ENCODE measurements at places on chromosomes 6 and 20. TPM values are rescaled to one million over a fixed set of nuclear protein-coding genes. Genes with fewer than 3 reads are reported as not detected.

BPIFB2 gene
- total RNA-seq, result not detected

FAM8A1 gene
- 13.4 TPM for total RNA-seq

EYS gene
- 0.98 TPM for total RNA-seq

PAX1 gene
- total RNA-seq, result not detected

ARFGEF3 gene
- total RNA-seq, result under 0.01 TPM

SCAF8 gene
- 25.8 TPM for total RNA-seq

PI16 gene
- total RNA-seq, result not detected
